GM12878 (cell line): ENCODE measurements at places on chromosomes 6 and 20. TPM values are rescaled to one million over a fixed set of nuclear protein-coding genes. Genes with fewer than 3 reads are reported as not detected.

DNA sequence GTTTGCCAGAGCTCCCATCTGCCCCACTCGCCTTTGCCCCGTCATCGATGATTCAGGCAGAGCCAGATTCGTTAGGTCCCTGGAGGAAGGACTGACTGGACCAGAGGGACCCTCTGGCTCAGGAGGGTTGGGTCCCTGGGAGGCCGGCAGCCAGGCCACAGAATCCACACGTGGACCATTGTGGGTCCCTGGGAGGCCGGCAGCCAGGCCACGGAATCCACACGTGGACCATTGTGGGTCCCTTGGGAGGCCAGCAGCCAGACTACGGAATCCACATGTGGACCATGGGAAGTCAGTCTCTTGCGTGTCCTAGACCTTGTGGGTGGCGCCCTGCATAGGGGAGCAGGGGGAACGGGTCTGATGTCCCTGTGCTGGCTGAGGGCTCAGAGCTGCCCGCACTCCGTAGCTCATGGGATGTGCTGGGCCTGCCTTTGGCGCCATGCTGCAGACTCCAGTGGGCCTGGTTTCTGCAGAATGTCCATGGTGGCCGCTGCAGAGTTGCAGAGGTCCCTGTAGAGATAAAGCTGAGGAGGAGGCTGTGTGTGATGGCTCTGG, 23.5 kb downstream of the UCKL1 start:
- no peaks in the 10 kb centered on the region for H3K27me3 ChIP-seq
- H3K36me3 ChIP-seq = peaks cover 32% of the 10 kb centered on the region
- no peaks in the 10 kb centered on the region for H3K4me1 ChIP-seq
- no peak for DNase-seq

DNA sequence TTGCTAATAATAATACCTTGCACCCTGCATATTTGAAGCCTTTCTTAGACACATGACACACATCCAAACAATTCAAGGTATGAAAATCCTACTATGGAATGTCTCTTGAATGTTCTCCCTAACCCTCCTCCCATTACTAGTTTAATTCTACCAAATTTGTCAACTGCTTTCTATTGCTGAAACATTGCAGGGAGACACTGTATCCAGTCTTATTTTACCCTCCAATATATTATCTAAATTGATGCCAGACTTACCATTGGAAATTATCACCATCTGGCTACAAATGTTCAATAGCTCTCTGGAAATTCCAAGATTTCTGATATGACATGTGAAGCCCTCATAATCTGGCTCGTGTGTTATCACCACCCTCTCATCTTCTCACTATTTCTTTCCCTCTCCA, 1027.3 kb upstream of the CITED2 start:
- no peak overlapping the region for H3K4me3 ChIP-seq
- no peak overlapping the region for H3K27ac ChIP-seq
- H3K4me1 ChIP-seq = no peaks in the 10 kb centered on the region
- H3K36me3 ChIP-seq = no peaks in the 10 kb centered on the region
- no peaks in the 10 kb centered on the region for H3K27me3 ChIP-seq
- DNase-seq = no peak

GRCh38 chr6:75220357-75220756, 14.5 kb upstream of the COL12A1 start:
- no peaks in the 10 kb centered on the region for H3K27me3 ChIP-seq
- H3K27ac ChIP-seq = no peak overlapping the region
- no peak for DNase-seq
- H3K4me1 ChIP-seq = no peaks in the 10 kb centered on the region

DNA sequence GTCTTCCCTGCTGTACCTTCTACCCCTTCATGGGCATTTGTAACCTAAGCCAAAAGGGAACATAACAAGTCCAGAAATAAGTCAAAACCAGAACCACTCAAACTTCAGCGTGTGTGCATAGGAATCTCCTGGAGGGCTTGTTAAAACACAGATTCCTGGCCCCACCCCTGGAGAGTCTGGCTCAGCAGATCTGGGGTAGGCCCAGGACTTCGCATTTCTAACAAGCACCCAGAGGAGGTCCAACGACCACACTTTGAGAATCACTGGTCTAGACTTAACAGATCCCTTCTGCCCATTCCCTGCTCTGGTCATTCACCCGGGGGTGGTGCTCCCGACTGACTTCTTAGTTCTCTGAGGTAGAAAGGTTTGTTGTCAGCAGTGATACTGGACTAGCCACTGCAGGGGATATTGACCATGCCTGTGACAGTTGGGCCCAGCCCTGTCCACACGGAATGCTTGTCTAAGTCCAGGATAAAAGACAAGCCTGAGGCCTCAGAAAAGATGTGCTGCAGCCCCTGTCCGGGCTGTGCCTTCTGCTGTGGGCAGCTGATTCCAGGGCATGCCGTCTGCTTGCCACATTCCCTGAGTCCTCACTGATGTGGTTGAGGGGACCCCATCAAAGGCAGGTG, 68.6 kb downstream of the SYNJ2 start:
- H3K27ac ChIP-seq = no peak overlapping the region
- H3K27me3 ChIP-seq = no peaks in the 10 kb centered on the region
- DNase-seq = no peak
- H3K4me3 ChIP-seq = no peak overlapping the region
- no peaks in the 10 kb centered on the region; the same call in 1 of the 2 replicates for H3K36me3 ChIP-seq

- peak; percentile 9 for DNase-seq
- H3K4me3 ChIP-seq = no peak overlapping the region
- H3K4me1 ChIP-seq = peaks cover 5% of the 10 kb centered on the region; the same call in 1 of the 2 replicates
- no peaks in the 10 kb centered on the region for H3K36me3 ChIP-seq
- H3K27ac ChIP-seq = no peak overlapping the region
Measured at GRCh38 chr6:169803271-169803811, 51.9 kb downstream of the ERMARD start.

DNA sequence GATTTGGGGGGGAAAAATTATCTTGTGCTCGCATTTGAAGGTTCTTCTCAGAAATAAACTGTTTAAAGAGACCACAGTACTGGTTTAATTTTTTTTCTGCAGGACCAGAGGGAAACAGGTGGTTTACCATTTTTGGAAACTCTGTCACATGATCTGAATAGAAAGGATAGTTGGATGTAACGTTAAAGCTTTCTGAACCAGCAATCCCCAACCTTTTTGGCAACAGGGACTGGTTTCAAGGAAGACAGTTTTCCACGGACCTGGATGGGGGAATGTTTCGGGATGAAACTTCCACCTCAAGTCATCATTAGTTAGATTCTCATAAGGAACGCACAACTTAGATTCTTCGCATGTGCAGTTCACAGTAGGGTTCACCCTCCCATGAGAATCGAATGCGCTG, 50.4 kb downstream of the MCM8 start:
- H3K27me3 ChIP-seq = no peaks in the 10 kb centered on the region
- peaks cover 7% of the 10 kb centered on the region for H3K36me3 ChIP-seq
- no peak overlapping the region for H3K27ac ChIP-seq

- H3K27me3 ChIP-seq = no peaks in the 10 kb centered on the region
- DNase-seq = no peak
- peaks cover 3% of the 10 kb centered on the region for H3K4me1 ChIP-seq
- 0 out of 2 replicates have a peak overlapping the region, but pooled peaks have one; percentile 72 for H3K4me3 ChIP-seq
- no peaks in the 10 kb centered on the region for H3K36me3 ChIP-seq
Measured at GRCh38 chr6:26268659-26269402, 96.2 kb upstream of the BTN3A2 start.

CRIP3 gene
- total RNA-seq = 1.6 and 2.2 TPM in 2 replicates

CEP85L gene
- total RNA-seq = 8.7 and 9.1 TPM in 2 replicates

CTAGE9 gene
- total RNA-seq = not detected in 2 replicates

DLK2 gene
- 0.38 and 0.40 TPM in 2 replicates for total RNA-seq

SLC32A1 gene
- not detected in 2 replicates for total RNA-seq

TGM3 gene
- total RNA-seq = not detected in 2 replicates

LGSN gene
- not detected in 2 replicates for total RNA-seq

PRPH2 gene
- not detected in 2 replicates for total RNA-seq

SLC22A1 gene
- 0.28 and 1.1 TPM in 2 replicates for total RNA-seq
